T-helper 1 cell treated with Interleukin-12 subunit alpha and Interleukin-12 subunit beta and Interleukin-4 antibody, amounts not matched to agents 30 ng/mL and 1 ng/mL, for 36 hours (primary cell): ENCODE measurements at places on chromosomes 6 and 20. TPM values are rescaled to one million over a fixed set of nuclear protein-coding genes. Genes with fewer than 3 reads are reported as not detected.

TNF gene
- 171 and 172 TPM in 2 replicates for total RNA-seq

FAM110A gene
- 27.4 and 28.3 TPM in 2 replicates for total RNA-seq

RBPJL gene
- total RNA-seq: 0.17 TPM in 1 of 2 replicates, not detected in the other

GGTLC1 gene
- total RNA-seq: not detected in 2 replicates

TSBP1 gene
- total RNA-seq: not detected in 2 replicates

SLC22A1 gene
- 2.0 and 4.0 TPM in 2 replicates for total RNA-seq

KCNK5 gene
- 12.0 TPM in 2 replicates for total RNA-seq

GRIK2 gene
- not detected in 2 replicates for total RNA-seq

GRM1 gene
- not detected in 2 replicates for total RNA-seq

PPIL6 gene
- 0.29 TPM in 1 of 2 replicates, not detected in the other for total RNA-seq

PAK5 gene
- total RNA-seq: not detected in 2 replicates

MYCT1 gene
- total RNA-seq: not detected in 2 replicates

RALGAPA2 gene
- total RNA-seq: 27.4 and 28.6 TPM in 2 replicates

PTPRK gene
- total RNA-seq: 1.0 and 1.9 TPM in 2 replicates

C6orf58 gene
- not detected in 2 replicates for total RNA-seq
